ENCODE measurements at places on chromosomes 2 and 18. TPM values are rescaled to one million over a fixed set of nuclear protein-coding genes. Genes with fewer than 3 reads are reported as not detected.

- peaks cover 20% of the 10 kb centered on the region for H3K4me1 ChIP-seq
- DNase-seq, result no peak
- no peaks in the 10 kb centered on the region for H3K27me3 ChIP-seq
Observed at GRCh38 chr2:24315669-24316068, 44.7 kb downstream of the ITSN2 start.

- peaks cover 13% of the 10 kb centered on the region for H3K4me1 ChIP-seq
- peak; percentile 69 for DNase-seq
- no peak overlapping the region for H3K27ac ChIP-seq
- no peaks in the 10 kb centered on the region for H3K36me3 ChIP-seq
- no peak overlapping the region for H3K4me3 ChIP-seq
- no peaks in the 10 kb centered on the region for H3K27me3 ChIP-seq
Observed at GRCh38 chr2:235463893-235464292, 29.9 kb upstream of the AGAP1 start.

- peaks cover 5% of the 10 kb centered on the region for H3K4me1 ChIP-seq
- peak; percentile 90 for DNase-seq
- H3K4me3 ChIP-seq, result no peak overlapping the region
- no peaks in the 10 kb centered on the region for H3K27me3 ChIP-seq
Observed at GRCh38 chr2:67846370-67847070, 216.3 kb downstream of the C1D start.

- H3K4me1 ChIP-seq, result peaks cover 42% of the 10 kb centered on the region
- DNase-seq, result no peak
- H3K27ac ChIP-seq, result no peak overlapping the region
- no peak overlapping the region for H3K4me3 ChIP-seq
Observed at GRCh38 chr2:120243211-120243610, 9.4 kb upstream of the RALB start.

DNA sequence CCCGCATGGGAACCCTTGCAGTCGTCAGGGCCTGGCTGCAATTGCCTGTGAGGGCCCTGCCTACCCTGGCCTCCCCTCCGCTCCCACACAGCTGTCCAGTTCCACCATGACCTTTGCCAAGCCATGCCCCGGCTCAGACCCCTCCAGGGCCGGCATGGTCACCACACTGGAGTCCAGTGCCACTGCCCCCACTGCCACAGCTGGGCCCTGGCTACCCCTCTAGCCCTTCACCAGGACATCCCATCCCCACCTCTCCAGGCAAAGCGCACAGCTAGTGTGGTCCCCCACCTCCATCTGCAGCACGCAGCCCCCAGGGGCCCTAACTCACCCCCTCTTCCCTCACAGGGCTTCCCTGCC lies 70.3 kb upstream of the SMAD7 start:
- no peaks in the 10 kb centered on the region for H3K27me3 ChIP-seq
- no peak overlapping the region for H3K4me3 ChIP-seq
- H3K27ac ChIP-seq, result peak overlapping the region; percentile 16
- no peaks in the 10 kb centered on the region for H3K36me3 ChIP-seq
- H3K4me1 ChIP-seq, result no peaks in the 10 kb centered on the region

GRCh38 chr2:60357996-60358395 lies 195.5 kb downstream of the BCL11A start:
- H3K36me3 ChIP-seq, result no peaks in the 10 kb centered on the region
- no peaks in the 10 kb centered on the region for H3K27me3 ChIP-seq
- H3K4me1 ChIP-seq, result no peaks in the 10 kb centered on the region
- H3K27ac ChIP-seq, result no peak overlapping the region
- H3K4me3 ChIP-seq, result no peak overlapping the region

- H3K27ac ChIP-seq, result peak overlapping the region; percentile 3
- no peak for DNase-seq
- no peaks in the 10 kb centered on the region for H3K27me3 ChIP-seq
- no peak overlapping the region for H3K4me3 ChIP-seq
Observed at GRCh38 chr2:217437290-217437870, 565.4 kb downstream of the TNS1 start.

- H3K4me3 ChIP-seq, result no peak overlapping the region
- H3K27ac ChIP-seq, result no peak overlapping the region
- peaks cover 5% of the 10 kb centered on the region for H3K4me1 ChIP-seq
- no peak for DNase-seq
- H3K27me3 ChIP-seq, result no peaks in the 10 kb centered on the region
- no peaks in the 10 kb centered on the region for H3K36me3 ChIP-seq
Observed at GRCh38 chr2:101159526-101159925, 8.3 kb upstream of the TBC1D8 start.

DNA sequence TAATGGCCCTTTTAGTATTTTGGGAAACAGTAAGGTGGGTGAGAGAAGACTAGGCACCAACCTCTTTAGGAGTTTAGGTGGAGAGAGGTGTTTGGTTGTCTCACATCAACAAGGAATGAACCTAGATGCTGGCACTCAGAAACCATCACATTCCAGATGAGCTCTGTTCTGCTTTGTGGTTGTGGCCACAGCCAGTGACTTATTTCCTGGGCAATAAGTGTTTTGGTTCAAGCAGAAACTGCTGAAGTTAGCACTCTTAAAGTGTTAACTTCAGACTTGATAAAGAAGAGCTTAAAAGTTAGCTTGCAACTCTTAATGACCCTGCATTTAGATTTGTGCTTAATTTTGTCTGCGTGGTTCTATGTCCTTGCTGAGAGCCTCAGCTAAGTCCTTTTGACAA lies 929.2 kb downstream of the SLC4A3 start:
- H3K27me3 ChIP-seq, result no peaks in the 10 kb centered on the region
- no peak for DNase-seq
- H3K27ac ChIP-seq, result no peak overlapping the region
- H3K4me1 ChIP-seq, result no peaks in the 10 kb centered on the region

DNA sequence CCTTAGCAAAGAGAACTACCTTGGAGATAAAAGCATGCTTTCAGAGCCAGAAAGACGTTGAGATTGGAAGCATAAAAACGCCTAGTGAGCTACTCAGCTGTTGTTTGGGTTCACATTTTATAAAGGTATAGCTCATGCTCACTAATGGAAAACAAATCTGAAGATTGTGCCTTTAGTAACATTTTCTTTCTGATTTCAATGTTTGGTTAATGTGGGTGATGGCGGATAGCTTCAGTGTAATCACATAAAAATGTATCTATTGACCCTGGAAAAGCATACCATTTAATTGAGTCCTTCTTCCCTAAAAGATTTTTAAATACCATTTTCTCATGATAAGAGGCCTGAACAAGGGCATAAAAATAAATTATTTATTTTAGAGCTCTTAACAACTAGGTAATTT lies 73.4 kb downstream of the DTNA start:
- H3K27me3 ChIP-seq, result no peaks in the 10 kb centered on the region
- H3K4me3 ChIP-seq, result no peak overlapping the region
- H3K36me3 ChIP-seq, result no peaks in the 10 kb centered on the region
- H3K4me1 ChIP-seq, result no peaks in the 10 kb centered on the region

- no peaks in the 10 kb centered on the region for H3K36me3 ChIP-seq
- no peak for DNase-seq
- no peak overlapping the region for H3K4me3 ChIP-seq
- peak overlapping the region; percentile 61 for H3K27ac ChIP-seq
Observed at GRCh38 chr2:105645031-105645937, 99.4 kb upstream of the NCK2 start.

- H3K27me3 ChIP-seq, result no peaks in the 10 kb centered on the region
- no peaks in the 10 kb centered on the region for H3K36me3 ChIP-seq
- peaks cover 2% of the 10 kb centered on the region for H3K4me1 ChIP-seq
- H3K4me3 ChIP-seq, result no peak overlapping the region
- no peak for DNase-seq
- no peak overlapping the region for H3K27ac ChIP-seq
Observed at GRCh38 chr2:3656762-3657721, 958 bp upstream of the ALLC start.

DNA sequence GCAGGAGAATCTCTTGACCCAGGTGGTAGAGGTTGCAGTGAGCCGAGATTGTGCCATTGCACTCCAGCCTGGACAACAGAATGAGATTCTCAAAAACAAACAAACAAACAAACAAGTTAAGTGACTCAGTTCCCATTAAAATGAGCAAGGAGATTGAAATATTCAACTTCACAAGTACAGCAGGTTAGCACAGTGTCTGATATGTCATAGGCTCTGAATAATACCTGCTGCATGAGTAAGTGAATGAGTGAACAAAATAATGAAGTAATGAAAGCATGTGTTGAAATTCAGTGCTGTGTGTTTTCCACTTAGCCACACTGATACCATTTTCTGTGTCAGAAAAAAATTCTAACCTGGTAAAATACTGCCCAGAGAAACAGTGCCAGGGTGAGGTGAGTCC lies 41.9 kb upstream of the SETBP1 start:
- H3K4me3 ChIP-seq, result no peak overlapping the region
- no peaks in the 10 kb centered on the region for H3K36me3 ChIP-seq
- DNase-seq, result no peak
- H3K27ac ChIP-seq, result no peak overlapping the region
- H3K27me3 ChIP-seq, result no peaks in the 10 kb centered on the region
- no peaks in the 10 kb centered on the region for H3K4me1 ChIP-seq

GRCh38 chr18:72206814-72207213 lies 337.3 kb downstream of the CBLN2 start:
- DNase-seq, result no peak
- no peak overlapping the region for H3K27ac ChIP-seq
- H3K36me3 ChIP-seq, result no peaks in the 10 kb centered on the region
- H3K4me3 ChIP-seq, result no peak overlapping the region
- H3K27me3 ChIP-seq, result no peaks in the 10 kb centered on the region

The ACOXL gene
- total RNA-seq, result not detected

The RBBP8 gene
- total RNA-seq, result 30.5 TPM

The HOXD8 gene
- total RNA-seq, result 15.9 TPM

The KLHL41 gene
- not detected for total RNA-seq

The REV1 gene
- 25.8 TPM for total RNA-seq

All from stomach (tissue), 19 donors.